ENCODE measurements at places on chromosomes 2 and 18.

- no peak for DNase-seq
Observed at GRCh38 chr2:121635371-121635770, 13.9 kb downstream of the CLASP1 start.

DNA sequence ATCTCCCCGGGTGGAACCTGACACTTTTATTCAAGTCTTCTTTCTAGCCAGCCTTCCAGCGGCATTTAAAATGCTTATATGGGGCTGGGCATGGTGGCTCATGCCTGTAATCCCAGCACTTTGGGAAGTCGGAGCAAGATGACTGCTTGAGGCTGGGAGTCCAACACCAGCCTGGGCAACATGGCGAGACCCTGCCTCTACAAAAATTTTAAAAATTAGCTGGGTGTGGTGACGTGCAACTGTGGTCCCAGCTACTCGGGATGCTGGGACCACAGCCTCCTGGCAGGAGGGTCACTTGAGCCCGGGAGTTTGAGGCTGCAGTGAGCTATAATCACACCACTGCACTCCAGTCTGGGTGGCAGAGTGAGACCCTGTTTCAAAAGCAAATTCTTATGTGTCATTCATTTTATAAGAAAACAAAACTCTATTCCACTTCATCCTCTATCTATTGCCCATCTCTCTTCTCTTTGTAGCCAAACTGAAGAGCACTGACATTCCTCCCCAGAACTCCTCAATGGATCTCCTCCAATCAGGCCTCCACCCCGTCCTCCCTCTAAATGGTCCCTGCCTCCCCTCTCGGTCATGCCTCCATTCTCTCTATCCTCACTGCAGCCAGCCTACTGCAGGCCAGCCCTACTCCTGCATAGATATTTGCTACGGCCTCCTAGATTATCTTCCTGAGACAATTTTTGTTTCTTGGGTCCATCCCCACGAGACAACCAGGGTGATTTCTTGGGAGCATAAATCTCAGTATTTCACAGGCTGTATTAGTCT is 18.0 kb upstream of the RHOB start:
- no peak for DNase-seq

GRCh38 chr18:74981476-74981875 is 227.5 kb downstream of the PTGR3 start:
- DNase-seq: no peak

DNA sequence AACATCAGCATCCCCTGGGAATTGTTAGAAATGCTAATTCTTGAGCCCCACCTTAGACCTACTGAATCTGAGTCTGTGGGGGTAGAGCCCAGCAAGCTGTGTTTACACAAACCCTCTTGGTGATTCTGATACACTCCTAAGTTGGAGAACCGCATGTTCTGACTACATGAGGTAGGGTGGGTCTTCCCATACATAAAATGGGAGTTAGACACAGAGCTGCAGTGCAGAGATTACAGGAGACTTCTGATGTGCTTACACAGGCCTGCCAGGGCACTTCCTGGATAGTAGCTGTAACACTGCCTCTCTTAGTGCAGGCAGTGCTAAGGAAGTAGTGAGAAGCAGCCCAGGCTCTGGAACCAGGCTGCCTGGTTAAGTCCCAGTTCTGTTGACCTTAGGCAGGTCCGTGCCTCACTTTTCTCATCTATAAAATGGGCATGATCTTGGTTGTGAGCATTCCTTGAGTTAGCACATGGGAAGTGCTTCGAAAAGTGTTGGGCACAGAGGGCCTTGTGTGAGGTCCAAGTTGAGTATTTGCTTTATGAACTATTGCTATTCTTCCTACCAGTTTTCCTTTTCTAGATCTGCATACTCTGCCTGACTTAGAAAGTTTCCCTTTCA is 67.3 kb downstream of the GLI2 start:
- DNase-seq: no peak

DNA sequence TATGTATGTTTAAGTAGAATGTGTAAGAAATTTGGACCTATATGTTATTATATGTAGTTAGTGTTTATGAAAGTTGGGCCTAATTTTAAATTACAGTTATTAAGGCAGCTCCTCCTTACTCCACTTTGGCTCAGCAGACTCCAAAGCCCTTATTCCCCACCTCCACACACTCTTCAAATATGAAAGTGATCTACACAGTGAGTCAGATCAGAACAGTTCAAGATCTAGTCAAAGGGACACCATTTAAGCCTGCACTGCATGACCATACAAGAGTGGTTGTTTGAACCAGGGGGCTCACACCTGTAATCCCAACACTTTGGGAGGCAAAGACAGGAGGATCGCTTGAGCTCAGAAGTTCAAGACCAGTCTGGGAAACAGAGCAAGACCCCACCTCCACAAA is 21.2 kb upstream of the PMAIP1 start:
- no peak for DNase-seq

DNA sequence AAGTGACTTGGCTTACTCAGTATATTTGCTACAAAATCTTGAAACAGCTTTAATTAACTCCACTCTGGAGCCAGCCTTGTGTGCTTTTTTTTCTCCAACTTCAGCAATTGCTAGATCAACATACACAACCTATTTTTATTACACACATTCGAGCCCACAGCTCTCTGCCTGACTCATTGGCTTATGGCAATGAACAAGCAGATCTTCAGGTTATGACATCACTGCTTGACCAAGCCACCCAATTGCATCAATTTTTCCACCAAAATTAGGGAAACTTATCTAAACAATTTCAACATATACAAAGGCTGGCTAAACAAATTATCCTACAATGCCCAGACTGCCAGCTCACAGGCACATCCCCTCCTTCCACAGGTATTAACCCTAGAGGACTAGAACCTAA is 39.6 kb upstream of the PDK1 start:
- no peak for DNase-seq

GRCh38 chr2:218983263-218983933 is 1.6 kb downstream of the FEV start:
- DNase-seq: no peak

- no peak for DNase-seq
Observed at GRCh38 chr18:22778996-22779395, 154.1 kb upstream of the RBBP8 start.

DNA sequence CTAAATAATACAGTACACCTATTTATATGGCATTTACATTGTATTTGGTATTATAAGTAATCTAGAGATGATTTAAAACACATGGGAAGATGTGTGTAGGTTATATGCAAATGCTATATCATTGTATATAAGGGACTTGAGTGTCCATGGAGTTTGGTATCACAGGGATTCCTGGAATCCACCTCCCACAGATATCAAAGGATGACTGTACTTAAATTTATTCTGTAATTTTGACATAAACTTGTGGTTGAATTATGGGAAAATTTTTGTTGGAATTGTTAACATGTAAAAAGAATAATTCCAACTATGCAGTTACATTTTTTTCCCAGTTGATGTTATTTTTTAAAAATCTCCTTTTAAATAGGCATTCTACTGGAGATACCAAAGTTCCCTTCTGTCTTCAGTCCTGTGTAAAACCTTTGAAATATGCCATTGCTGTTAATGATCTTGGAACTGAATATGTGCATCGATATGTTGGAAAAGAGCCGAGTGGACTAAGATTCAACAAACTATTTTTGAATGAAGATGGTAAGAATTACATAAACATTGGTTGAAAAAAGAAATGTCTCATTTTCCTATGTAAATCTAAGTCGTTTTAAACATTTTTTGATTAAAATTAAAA is 24.1 kb downstream of the GLS start:
- no peak for DNase-seq

DNA sequence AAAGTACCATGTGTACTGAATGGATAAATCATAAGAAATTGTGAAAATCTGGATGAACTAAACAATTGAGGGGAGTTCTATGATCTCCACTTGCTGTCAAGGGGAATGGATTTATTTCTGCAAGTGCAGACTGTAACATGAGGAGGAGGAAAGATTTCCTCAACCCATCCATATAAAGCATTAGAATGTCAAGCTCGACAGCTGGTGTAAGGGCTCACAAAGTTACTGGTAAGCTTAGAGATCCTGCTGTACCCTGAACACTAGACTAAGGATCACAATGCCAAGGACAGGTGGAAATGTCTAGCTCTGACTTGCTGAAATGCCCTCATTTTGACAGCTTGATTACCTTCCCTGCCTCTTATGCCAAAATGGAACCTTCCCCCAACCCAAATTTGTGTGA is 125.3 kb downstream of the TCF4 start:
- DNase-seq: no peak

DNA sequence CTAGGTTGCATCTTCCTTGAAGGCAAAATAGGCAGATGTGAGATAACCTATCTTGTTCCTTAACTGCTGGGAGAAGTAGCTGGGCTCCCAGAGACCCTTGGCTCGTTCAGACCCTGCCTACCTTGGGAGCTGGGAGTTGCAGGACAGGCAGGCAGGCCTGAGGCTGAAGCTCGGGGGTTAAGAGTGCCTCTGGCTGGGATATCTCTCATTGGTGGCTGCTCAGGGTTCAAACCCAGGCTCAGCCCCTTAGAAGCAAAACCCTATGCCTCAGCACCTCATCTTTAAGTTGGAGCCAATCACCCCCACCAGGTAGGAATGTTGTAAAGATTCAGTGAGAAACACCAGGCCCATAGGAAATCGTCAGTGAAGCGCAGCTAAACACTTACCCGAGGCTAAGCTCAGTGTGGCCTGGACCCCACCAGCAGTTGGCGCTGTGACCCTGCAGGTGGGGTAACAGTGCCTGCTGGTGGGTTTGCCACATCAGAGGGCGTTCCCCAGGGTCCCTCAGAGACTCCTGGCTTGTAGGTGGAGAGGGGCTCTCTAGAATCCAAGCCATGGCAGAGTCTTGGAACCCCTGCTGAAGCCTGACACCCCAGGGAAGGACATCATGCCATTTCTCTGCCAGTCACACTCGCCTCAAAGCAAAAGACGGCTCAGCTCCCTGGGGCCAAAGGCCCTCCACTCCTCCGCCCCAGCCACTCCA is 54.6 kb upstream of the GPR17 start:
- peak; percentile 93 for DNase-seq

DNA sequence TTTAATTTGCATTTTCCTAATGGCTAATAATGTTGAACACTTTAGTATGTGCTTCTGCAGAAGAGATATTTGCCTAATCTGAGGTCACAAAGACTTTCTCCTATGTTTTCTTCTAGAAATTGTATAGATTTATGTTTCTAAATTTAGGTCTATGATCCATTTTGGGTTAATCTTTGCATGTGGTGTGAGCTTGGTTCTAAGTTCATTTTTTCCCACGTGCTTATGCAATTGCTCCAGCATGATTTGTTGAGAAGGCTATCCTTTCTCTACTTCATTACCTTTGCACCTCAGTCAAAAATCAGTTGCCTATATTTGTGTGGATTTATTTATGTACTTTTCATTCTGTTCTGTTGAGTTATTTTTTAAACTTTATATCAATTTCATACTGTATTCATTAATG is 15.0 kb upstream of the RNF103 start:
- no peak for DNase-seq

GRCh38 chr18:63290821-63291200 is 28.8 kb downstream of the BCL2 start:
- DNase-seq: no peak

DNA sequence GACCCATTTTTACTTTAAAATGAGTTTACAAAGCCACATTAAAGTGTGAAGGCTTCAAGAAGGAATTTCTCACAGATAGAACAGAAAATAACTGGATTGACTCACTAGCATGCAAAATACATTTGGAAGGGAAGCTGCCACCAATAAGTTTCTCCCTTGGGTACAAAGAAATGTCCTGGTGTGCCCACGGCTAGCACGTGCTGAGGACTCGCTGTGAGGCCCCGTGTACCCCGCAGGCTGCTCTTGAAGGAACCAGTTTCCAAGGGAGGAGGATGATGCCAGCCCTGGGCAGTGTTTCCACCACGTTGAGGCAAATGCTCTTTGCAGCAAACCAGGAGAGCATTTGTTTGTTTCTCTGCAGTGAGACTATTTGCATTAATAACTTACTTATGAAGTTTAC is 207.3 kb downstream of the SH3RF3 start:
- DNase-seq: no peak

GRCh38 chr18:68406761-68407160 is 308.1 kb downstream of the TMX3 start:
- DNase-seq: no peak

DNA sequence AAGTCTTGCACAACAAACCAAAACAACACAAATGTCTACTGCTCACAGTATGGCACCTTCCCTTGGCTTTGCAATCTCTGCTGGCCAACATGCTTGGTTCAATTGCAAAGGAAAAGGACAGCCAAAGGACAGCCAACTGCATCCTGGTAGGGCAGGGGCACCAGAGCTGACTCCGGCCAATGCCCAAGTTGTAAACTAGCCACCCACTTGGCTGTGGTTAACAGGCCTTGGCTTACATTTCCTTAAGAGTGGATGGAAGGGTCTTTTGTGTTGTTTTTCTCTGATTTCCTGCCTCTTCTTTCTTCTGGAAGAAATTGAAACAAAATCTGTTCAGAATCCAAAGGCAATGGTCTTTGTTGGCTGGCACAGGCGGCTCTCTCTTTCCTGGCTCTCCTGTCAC is 119.1 kb upstream of the TRIB2 start:
- DNase-seq: no peak

GRCh38 chr2:65615602-65616001 is 183.2 kb upstream of the SPRED2 start:
- DNase-seq: no peak

DNA sequence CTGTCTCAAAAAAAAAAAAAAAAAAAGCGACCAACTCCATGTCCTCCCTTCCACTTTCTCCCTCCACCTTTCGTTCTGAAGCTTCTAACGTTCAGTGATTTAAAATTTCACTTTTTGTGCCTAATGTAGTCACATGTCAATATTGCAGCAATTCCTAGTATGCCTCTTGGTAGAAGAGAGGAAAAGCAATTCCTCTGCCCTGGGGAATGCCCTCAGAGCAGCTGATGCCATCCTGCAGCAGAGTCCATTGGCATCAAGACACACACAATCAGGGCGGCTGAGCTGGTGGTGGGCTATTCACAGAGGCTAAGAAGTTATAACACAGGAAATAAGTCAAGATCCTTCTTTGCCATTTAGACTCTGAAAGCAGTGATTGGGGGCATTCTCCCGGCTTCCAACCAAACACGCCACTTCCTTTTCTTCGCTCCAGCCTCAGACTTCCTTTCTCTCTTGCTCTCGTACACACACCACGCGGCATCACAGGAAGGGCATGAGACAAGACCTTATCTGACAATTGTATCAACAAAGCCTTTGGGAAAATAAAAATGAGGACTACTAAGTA is 71.9 kb downstream of the MOGAT1 start:
- no peak for DNase-seq

- DNase-seq: peak; percentile 70
Observed at GRCh38 chr2:129877795-129878775, 101.4 kb upstream of the RAB6C start.

- peak; percentile 54 for DNase-seq
Observed at GRCh38 chr2:19021100-19021476, 337.3 kb downstream of the OSR1 start.

- DNase-seq: no peak
Observed at GRCh38 chr2:102110171-102110570, 32.4 kb upstream of the IL1R1 start.

DNA sequence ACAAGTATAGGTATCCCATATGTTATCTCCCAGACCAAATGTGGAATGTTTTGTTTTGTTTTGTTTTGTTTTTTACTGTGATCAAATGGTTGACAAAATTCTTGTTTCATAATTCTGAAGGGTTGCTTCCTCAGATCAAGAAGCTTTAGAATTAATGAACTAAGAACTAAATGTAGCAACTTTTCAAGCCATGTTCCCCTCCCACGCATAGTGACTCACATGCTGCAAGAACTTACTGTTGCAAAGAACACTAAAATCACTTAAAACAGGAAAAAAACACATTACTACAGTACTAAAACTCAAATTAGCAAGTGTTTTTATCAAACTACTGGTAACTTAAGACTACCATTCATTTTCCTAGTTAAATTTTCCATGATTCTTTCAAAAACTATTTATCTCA is 30.6 kb downstream of the HNRNPLL start:
- DNase-seq: no peak

- no peak for DNase-seq
Observed at GRCh38 chr18:59189008-59189407, 30.9 kb upstream of the GRP start.
